ENCODE measurements at places on chromosomes 2 and 18.
A peak's percentile ranks its signal among the peaks of the same experiment; 100 is the strongest.

DNA sequence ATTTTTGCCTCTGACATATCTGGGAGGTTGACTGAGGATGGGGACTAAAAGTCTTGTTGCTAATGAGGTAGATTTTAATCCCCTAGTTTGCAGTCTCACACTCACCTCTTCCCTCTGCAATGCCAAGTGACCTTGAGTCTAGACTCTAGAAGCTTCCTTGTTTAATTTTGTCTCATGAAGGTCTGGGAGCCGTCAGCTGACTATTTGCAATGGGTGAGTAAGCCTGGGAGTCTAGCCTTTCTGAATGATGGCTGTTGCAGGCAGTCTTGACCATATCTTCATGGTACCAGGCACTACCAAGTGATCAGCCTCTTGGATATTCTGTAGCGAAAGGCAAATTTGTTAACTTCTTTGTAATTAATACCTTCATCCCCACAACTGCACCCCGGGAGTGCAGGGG, 61.2 kb downstream of the ARHGAP15 start:
- DNase-seq = no peak

DNA sequence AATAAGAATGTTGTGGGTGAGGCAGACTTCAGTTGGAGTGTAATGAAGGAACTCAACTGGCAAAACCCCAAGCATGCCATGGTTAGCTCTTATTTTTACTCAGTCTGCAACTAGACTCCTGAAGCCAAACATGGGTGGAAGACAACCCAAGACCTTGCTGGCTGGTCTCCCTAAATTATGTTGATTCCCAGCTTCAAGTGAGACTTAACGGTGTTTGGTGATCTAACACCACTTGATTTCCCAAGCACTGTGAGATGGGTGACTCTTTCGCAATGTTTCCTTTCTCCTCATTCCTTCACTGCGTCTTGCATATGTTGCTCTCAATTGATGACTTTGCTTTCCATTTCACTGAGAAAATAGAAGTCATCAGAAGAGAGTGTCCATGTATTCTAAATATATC, 693.1 kb downstream of the DCC start:
- no peak for DNase-seq

DNA sequence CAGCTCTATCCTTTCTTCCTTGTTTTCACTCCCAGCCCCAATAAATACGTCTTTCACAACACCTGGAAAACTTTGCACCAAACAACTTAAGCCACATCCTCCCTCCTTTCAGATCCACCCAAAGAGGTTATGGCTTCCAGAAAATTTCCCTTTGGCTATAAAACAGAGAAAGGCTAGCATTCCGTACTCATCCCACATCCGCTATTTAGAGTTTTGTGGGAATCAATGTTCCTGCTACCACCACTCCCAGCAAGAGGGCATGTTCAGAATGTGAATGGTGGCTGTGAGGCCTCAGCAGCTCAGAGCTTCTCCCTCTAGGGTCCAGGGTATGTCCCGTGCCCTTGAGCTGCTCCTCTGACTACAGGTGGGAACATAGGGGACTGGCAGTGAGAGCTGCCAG, 214.6 kb downstream of the NCK2 start:
- no peak for DNase-seq

- no peak for DNase-seq
Measured at GRCh38 chr2:113851640-113852039, 38.2 kb upstream of the ACTR3 start.

DNA sequence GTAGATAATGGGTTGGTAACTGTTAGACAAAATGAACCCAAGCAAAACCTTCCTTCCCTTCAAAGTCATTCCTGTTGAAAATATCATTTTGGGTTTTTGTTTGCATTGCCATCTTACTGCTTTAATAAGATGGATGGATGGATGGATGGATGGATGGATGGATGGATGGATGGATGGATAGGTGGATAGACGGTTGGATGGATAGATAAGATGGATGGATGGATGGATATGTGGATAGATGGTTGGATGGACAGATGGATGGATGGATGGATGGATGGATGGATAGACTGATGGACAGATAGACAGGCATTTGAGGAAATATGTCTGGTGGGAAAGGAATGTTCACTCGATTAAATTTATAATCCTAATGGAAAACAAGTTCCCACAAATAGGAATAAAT, 133.2 kb downstream of the COL4A4 start:
- no peak for DNase-seq

DNA sequence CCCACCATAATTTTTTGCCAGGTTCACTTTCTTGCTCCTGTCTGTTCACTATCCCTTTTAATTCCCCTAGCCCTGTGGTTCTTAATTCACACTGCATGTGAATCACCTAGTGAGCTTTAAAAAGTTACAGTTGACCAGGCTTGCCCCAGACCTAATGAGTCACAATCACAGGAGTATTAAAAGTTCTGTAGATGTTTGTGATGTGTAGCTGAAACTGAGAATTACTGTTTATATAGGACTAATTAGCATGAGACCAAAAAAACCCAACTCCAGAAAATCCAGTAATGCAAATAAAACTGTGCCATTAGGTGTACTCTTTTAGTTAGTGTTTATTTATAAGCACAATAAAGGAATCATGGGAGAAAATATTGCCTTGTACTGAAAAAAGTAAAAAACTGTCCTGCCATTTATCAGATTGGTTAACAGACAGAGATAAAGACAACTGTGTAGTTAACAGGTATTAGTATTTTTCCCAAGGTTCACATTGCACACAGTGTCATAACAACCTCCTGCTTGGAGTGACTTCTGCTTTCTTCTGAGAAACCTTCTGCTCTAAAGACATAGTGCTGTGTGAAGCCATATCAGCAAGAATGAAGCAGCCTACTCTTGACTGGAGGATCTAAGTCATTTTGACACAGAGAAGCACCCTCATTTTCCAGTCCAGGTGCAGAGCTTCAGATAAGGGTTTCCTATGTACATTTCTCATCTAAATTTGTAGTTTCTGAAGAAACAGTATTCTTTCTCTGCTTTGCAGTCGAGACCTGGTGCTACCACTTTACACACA, 39.0 kb downstream of the VAPA start:
- no peak for DNase-seq

DNA sequence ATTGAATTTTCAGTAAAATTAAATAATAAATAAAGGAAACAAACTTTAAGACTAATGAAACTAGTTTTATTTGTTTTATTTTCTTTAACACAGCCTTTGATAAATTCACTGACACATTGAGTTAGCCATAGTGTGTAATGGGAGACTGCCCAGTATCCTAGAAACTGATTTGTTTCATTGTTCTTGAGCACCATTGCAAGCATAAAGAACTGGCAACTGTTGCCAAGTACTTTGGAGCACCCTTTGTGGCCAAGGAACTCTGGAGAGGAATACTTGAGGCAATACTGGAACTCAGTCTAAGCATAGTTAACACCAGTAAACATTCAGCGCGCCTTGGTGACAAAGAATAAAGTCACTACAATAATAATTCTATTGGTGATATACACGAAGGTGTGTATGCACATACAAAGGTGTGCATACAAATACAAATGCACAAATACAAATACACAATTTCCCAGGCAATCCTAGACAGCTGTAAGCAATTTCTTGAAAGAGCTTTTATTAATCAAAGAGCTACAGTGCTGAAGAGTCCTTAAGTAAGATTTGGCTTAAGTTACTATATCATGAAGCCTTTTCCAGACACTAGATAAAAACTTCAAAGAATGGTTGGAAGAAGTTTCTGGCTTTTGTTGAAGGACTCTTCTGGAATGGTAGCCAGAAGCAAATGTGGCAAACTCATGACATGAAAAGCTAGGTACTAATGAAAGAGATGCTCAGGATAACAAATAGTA, 1371.2 kb downstream of the LRP1B start:
- peak; percentile 51 for DNase-seq

- no peak for DNase-seq
Measured at GRCh38 chr2:152200101-152200500, 24.5 kb upstream of the STAM2 start.

DNA sequence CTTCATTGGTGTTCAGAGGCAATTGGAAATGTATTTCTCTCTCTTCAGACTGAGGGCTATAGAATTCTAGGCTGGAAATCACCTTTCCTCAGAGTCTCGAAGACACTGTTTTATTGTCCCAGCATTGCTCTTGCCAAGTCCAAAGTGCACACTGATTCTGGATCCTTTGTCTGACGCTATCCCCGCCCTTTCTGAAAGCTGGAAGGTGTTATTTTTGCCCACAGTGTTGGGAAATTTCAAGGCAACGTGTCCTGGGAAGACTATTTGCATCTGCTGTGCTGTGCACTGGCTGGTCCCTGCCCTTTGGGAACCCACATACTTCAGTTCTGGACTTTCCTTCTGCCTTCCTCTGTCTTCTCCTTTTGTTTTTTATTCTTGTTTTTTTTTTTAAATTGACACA, 190.8 kb downstream of the SH3BP4 start:
- DNase-seq = no peak

- DNase-seq = no peak
Measured at GRCh38 chr18:70494524-70494923, 205.7 kb downstream of the SOCS6 start.

- DNase-seq = no peak
Measured at GRCh38 chr2:159542101-159542500, 74.2 kb downstream of the BAZ2B start.

DNA sequence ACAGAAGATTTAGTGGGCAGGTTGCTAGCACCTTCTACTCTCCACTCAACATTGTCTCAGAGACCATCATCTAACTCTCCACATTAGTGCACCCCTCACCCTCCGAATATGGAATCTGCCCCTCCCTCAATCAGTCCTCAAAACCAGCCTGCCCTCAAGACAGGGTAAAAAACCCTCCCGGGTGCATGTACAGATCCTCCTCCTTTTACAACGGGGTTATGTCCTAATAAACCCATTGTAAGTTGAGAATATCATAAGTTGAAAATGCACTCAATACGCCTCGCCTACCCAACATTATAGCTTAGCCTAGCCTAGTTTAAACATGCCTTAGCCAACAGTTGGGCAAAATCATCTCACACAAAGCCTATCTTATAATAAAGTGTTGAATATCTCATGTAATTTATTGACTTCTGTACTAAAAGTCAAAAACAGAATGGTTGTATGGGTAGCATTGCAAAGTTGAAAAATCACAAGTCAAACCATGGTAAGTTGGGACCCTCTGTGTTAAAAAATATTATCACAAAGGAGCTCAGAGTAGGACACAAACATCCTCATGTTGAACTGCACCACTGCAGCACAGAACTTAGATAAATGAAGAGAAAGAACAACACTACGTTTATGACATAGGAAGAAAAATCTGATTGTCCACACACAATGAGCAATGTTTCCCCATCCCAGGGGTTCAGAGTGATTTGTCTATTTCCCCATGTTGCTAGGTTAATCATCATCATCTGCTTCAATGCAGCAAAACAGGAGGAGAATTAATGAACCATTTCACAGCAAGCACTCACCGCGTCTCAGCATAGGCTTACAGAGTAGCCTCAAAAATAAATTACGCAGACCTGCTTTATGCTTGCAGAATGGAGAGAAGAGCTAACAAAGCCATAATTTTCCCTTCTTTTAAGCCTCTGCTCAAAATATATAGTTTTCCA, 184.1 kb upstream of the ARL4C start:
- DNase-seq = no peak

GRCh38 chr2:230473378-230473777, 57.4 kb downstream of the SP100 start:
- DNase-seq = no peak

DNA sequence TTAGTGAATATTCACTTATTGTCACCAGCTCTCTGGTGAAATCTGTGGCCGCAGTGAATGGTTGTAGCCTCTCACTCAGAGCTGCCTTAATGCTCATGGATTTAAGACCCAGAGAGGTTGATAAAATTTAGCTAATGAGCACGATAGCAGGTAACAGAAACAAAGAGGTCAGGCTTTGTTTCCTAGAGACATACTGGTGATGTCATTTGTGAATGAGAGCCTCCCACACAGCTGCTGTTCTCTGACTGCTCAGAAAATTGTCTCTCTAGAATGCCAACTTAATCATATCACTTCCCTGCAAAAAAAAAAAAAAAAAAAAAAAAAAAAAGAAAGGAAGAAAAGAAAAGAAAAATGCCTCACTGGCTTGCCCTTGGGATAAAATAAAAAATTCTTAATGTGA, 411.7 kb upstream of the MYT1L start:
- no peak for DNase-seq

GRCh38 chr2:200089756-200090109, 134.4 kb downstream of the MAIP1 start:
- no peak for DNase-seq

- DNase-seq = no peak
Measured at GRCh38 chr2:223470602-223471001, 131.6 kb downstream of the SCG2 start.

DNA sequence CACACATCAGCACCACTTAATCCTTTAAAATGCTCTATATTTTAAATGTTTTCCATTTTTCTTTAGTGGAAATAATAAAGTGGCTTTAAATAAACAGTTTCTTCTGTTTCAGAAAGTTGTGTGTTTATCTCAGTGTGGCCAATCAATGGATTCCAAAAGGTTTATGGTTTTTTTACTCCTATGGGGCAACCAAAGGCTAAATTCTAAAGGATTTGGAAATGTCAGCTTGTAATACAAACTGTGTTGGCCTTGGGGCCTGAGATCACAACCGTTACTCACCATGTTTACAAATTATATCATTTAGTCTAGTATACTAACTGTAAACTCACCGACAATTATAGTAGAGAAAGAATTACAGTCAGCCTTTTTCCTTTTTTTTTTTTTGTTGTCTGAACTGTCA, 827.2 kb downstream of the EPHA4 start:
- no peak for DNase-seq

All from thyroid gland (tissue), 4 donors.